NCI-H774 (cell line): ENCODE measurements at places on chromosomes 2 and 18.

GRCh38 chr2:237210297-237210696, 124.6 kb downstream of the COPS8 start:
- no peak for DNase-seq

GRCh38 chr2:212156088-212156487, 382.5 kb downstream of the ERBB4 start:
- no peak for DNase-seq

GRCh38 chr18:47264308-47264700, 12.8 kb upstream of the SKOR2 start:
- DNase-seq: no peak

- no peak for DNase-seq
Measured at GRCh38 chr2:31483246-31483645, 68.7 kb upstream of the XDH start.

GRCh38 chr2:32061973-32062861, 1.1 kb upstream of the SPAST start:
- peak; percentile 19 for DNase-seq

GRCh38 chr2:194556629-194557028, 1100.4 kb upstream of the SLC39A10 start:
- no peak for DNase-seq

DNA sequence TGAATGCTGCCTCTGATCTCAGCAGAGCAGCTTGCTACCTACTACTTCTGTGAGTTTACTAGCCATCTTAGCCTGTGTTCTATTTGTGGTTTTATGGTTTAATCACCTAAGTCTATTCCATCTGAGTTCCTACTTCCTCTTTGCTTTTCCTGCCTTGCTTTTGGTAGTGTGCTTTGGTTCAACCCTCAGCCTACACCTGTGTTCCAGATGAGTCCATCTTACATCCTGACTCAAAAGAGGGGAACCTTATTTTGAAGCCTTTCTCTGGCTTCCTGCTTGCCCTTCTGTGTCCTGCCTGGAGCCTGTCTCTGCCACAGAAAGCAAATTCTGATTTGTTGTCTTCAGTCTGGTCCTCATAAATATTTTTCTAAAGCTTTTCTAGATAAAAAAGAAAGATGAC, 530.3 kb upstream of the MEX3C start:
- no peak for DNase-seq

DNA sequence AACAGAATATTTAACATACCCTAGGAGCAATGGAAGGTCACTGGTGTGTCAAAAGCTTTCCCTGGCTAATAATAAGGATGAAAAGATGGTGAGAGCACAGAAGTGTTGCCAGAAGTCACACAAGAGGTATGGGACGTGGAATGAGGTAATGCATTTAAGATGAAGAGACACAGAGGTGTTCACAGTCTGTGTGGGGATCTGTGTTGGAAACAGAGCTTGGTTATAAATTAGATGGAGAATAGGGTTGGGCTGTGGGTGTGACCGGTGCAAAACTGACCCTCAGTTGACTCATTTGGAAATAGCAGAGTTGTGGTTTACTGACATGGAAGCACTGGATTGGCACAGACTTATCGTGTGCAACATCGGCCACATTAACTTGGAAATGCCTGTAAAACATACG, 372.5 kb downstream of the SATB2 start:
- DNase-seq: no peak

DNA sequence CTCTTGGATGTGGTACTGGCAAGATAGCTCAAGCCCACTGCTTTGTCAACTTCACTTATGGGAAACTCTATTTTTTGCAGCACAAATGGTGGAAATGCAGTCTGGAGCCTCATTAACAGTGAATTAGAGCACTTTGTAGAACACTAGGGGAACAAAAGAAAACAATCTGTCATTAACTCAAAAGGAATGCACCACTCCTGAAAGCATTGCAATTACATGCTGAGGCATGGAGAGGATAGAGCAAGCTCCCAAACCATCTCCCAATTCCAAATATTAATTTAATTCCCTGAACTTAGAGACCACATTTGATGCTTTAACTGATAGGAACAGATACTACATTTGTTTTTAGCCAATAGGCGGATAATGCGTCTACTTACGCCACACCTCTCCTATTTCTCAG, 32.8 kb upstream of the TANC1 start:
- no peak for DNase-seq

- DNase-seq: no peak
Measured at GRCh38 chr18:11047156-11047555, 102.2 kb downstream of the PIEZO2 start.

DNA sequence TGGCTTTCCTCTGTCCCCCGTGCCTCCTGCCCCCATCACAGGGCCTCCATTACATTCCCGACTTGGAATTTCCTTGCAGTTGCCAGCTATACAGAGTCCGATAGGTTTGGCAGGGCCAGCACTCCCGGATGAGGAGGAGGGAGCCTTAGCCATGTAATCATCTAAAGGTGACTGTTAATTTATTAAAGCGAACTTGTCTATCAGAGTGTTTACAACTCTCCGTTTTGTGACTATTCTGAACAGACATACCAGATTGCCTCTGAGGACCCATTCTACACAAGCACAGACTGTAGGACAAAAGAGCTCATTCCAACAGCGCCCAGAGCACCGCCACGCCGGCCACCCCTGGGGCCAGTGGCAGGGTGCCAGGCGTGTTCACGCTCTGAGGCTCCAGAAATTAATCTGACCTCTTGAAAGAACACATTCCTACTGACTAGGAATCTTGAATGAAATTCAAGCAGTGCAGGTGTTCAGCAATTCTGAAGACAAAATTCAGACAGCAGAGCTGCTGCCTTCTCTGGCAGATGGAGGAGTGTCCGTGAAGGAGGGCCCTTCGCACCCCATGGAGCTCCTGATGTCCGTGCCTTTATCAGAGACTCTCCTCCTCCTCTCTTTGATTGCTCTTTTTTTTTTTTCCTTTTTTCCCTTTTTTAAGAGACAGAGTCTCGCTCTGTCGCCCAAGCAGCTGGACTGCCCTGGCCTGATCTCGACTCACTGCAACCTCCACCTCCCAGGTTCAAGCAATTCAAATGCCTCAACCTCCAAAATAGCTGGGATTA, 58.1 kb upstream of the RALBP1 start:
- DNase-seq: no peak

DNA sequence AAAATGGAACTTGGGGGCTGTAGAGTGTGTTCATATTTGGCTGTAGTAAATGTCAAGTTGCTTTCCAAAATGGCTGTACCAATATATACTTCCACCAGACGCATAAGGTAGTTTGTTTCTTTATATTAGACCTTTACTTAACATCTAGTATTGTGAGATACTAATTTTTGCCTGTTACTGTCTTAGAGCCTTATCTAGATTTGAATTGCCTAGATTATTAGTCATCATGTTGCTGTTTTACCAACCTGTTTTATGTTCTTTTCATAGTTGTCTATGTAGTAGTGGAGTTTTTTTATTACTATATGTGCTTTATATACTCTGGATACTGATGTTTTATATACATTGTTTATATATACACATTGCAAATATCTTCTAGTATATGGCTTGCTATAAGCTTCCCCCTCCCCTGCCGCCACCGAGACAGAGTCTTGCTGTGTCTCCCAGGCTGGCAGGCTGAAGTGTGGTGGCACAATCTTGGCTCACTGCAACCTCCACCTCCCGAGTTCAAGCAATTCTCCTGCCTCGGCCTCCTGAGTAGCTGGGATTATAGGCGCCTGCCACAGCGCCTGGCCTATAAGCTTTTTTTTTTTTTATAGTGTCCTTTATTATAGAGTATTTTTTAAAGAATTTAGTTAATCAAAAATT, 18.9 kb downstream of the SLC39A10 start:
- DNase-seq: no peak

- DNase-seq: no peak
Measured at GRCh38 chr2:126835831-126836230, 62.9 kb upstream of the TEX51 start.

GRCh38 chr18:3440341-3440740, 9.6 kb upstream of the TGIF1 start:
- DNase-seq: no peak

- no peak for DNase-seq
Measured at GRCh38 chr2:200177971-200178911, 128.3 kb upstream of the SPATS2L start.

- DNase-seq: no peak
Measured at GRCh38 chr2:186690786-186691185, 3.1 kb upstream of the FAM171B start.

GRCh38 chr2:201939453-201939941, 94.2 kb upstream of the FZD7 start:
- no peak for DNase-seq

DNA sequence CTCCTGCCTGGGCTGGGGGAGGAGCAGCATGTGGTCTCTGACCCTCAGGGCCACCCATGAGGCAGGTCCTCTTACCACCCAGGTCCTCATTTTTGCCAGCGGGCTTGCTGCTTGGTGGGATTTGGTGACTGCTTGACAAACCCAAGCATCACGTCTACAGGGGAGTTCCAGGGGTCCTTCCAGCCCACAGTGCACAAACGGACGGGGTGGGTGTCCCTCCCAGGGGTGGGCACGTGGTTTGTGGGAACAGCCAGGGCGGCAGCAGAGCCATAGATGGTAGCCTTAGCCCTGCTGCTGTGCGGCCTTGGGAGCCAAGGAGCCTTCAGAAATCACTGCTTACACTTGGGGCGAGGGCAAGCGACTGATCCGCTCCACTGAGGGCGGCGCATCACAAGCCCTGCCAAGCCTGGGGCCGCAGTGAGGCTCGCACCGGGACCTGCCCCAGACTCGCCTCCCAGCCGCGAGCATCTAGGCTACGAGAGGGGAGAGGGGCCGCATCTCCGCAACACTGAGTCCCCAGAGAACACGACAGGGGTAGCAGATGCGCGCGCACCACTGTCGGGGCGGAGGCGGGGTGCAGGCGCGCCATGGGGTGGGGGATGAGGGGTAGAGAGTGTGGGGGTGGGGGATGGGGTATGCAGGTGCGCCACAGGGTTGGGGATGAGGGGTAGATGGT, 36.9 kb downstream of the SNED1 start:
- DNase-seq: no peak

GRCh38 chr2:108870069-108870644, 83.6 kb downstream of the CCDC138 start:
- no peak for DNase-seq

GRCh38 chr2:32418778-32419177, 62.0 kb downstream of the BIRC6 start:
- no peak for DNase-seq

DNA sequence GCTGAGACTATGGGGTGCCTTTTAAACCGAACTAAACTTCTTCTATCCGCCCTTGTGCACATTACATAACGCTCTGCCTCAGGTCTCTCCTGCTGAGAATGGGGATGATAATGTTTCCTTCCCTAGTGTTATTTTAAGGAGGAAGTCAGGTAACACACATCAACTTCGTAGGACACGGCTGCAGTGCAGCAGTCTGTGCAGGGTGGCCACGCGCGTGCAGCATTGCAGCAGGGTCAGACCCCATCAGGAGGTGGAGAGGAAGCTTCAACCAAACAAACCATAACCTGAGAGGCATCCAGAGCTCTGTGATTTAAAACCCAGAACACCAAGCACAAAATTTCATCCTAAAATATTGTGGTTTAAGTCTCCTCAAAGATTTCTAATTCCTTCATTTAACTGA, 50.6 kb downstream of the MYT1L start:
- DNase-seq: no peak

DNA sequence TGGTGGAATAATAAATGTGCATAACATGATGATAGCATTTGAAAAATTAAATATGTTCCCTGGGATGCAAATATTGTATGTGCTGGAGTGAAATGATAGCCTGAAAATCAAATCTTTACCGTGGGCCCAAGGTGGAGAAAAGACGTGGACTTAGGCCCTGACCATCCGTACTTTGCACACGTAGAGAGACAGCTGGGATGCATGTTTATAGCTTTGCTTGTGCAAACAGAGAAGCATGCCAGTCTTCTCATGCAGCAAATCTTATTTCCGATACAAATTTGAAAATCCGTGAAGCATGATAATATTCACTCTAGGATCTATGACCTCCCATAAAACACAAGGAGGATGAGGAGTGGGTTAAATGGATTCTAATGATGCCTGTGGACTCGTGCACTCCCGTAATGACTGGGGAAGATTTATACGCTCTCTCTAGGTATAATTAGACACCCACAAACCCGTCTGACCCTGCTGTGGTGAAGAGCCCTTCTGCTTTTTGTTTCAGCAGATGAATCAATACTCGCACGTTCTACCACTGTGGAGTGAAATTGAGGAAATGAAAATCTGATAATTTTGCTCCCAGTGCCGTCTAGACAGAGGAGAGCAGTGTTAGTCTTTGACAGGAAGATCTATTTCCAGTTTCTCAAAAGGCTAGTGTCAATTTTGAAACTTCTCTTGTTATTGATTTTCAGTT, 810.3 kb upstream of the SALL3 start:
- no peak for DNase-seq

DNA sequence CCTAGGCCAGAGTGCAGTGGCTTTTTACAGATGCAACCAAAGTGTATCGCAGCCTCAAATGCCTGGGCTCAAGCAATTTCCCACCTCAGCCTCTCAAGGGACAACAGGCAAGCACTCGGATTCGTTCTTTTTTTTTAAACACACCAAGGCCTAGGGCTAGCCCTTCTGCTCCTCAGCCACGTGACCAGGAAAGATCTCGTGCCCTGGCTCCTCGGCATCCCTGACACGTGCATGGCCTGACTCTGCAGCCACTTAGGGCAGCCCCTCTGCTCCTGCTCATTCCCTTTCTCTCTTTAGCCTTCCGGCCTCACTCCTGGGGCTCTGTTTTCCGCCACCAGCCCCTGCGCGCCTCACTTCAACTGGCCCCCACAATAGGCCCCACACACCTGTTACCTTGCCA, 18.4 kb downstream of the FAM178B start:
- no peak for DNase-seq

- peak; percentile 69 for DNase-seq
Measured at GRCh38 chr2:216606551-216607276, 26.5 kb upstream of the IGFBP2 start.

- no peak for DNase-seq
Measured at GRCh38 chr2:23926290-23926749, 603 bp downstream of the ATAD2B start.

DNA sequence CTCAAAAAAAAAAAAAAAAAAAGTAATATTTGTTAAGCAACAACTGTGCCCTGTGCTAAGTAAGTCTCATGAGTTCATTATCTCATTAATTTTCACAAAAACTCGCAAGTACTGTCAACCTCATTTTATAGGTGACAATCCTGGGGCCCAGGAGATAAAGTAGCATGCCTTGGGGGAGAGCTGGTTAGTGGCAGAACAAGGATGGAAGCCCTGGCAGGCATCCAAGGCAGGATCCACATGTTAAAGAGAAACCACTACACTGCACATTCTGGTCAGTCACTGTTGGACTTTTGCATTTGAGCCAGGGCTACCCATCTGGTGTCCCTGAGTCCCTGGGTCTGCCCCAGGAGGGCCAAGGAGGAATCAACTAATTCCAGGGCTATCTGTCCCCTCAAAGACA, 54.6 kb downstream of the ZFP36L2 start:
- no peak for DNase-seq

DNA sequence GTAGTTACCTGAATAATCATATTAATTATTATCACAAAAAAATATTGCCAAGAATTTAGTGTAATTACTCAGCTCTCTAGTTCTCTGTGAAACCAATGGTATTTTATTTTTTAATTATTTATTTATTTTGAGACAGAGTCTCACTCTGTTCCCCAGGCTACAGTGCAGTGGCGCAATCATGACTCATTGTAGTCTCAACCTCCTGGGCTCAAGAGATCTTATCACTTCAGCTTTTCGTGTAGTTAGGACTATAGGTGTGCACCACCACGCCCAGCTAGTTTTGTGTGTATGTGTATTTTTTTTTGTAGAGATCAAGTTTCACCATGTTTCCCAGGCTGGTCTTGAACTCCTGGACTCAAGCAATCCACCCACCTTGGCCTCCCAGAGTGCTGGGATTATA, 440.4 kb upstream of the CDH20 start:
- DNase-seq: no peak
